Fibroblast of skin of left biceps (primary cell): ENCODE measurements at places on chromosomes 16 and 17.
A peak's percentile ranks its signal among the peaks of the same experiment; 100 is the strongest.

DNA sequence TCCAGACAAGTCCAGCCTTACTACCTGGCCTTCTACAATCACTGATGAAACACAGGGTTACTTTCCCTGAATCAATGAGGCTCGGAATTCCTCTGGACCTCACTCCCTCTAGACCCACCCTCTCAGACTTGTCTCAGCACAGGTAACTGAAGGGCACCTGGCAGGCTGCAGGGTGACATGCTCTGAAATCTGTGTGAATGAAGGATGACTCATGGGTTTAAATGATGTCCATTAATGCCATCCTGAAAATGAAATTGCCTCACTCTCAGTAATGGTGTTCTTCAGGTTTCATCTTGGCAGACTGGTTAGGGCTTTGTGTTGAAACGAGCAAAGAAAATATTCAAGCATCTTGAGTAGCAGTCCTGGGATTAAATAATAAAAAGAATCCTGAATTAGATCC, 134.4 kb downstream of the MAF start:
- no peak for DNase-seq

DNA sequence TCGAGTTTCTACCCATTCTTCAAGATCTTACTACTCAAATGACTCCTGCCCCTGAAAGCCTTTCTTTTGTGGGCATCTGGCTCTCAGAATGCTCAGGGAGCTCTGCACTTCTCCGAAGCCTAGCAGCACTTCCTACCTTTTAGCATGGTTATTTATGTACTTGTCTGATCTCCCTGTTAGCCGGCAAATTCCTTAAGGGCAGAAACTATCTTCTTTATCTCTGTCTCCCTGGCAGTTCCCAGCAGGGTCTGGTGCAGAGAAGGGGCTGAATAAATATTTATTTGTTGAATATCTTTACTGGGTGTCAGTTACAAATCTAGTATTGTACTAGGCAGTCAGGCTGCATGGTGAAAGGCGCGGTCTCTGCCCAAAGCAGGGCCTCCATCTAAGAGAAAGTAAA, 30.7 kb downstream of the TMEM132E start:
- no peak for DNase-seq

- no peak for DNase-seq
These were observed 179.3 kb upstream of the CIBAR2 start for GRCh38 chr16:85291302-85292148.

DNA sequence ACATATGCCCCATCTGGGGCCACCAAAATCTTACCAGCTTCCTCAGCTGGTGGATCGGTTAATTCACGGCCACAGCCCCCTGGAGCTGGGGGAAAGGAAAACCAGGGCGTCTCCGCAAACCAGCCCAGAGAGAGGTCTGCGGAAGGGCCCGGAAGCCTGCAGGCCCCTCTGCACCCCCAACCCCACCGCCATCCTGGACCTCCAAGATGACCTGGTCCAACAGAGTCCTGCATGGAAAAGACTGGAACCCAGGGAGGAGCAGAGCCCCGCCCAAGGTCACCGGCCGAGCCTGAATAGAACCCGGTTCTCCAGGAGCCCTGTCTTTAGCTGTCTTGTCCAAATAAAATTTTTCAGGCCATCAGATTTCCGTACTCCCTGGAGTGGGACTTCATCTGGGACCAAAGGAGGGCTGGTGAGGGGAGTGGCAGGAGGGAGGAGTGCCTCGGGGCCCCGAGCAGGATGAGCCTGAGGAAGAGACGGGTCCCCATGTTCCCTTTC, 37.4 kb upstream of the NDRG4 start:
- DNase-seq = no peak

- DNase-seq = no peak
These were observed 334.7 kb downstream of the SOX9 start for GRCh38 chr17:72455562-72455961.

GRCh38 chr17:77036136-77036840, 104.5 kb upstream of the SEC14L1 start:
- DNase-seq = no peak

GRCh38 chr16:22635801-22636200, 125.1 kb downstream of the NPIPB5 start:
- DNase-seq = no peak

DNA sequence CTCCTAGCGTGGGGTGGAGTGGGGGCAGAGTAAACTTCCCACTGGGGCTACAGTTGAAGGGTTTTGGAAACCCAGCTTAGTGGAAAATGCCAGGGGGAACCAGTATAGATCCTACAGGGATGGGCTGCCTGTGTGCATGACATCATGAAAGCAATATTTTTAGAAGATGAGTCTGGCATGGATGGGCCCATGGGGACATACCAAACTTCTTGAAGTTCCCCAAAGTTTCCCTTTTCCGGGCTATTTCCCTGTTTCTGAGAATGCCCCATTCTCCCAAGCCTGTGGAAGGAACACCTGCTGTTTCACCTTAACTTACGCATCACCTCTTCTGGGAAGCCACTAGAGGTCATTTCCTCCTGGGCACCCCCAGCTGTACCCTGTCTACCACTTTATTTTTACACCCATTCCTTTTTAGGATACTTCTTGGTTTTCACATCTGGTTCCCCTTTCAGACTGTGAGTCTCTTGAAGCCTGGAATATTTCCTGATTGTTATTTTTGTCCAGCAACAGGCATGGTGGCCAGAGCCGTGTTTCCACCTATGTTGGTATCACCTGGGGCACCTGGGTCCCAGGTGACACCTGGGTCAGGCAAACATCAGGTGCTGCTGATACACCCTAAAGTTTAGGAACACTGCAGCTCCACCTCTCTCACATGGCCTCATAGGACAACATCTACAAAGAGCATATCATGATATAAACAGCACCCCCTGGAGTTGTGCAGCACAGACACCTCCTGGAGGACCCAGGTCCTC, 9.8 kb downstream of the SOCS3 start:
- DNase-seq = no peak

- DNase-seq = no peak
These were observed 60.7 kb downstream of the CLEC16A start for GRCh38 chr16:11004973-11005610.

- DNase-seq = no peak
These were observed 8.0 kb downstream of the PRSS41 start for GRCh38 chr16:2806286-2806685.

DNA sequence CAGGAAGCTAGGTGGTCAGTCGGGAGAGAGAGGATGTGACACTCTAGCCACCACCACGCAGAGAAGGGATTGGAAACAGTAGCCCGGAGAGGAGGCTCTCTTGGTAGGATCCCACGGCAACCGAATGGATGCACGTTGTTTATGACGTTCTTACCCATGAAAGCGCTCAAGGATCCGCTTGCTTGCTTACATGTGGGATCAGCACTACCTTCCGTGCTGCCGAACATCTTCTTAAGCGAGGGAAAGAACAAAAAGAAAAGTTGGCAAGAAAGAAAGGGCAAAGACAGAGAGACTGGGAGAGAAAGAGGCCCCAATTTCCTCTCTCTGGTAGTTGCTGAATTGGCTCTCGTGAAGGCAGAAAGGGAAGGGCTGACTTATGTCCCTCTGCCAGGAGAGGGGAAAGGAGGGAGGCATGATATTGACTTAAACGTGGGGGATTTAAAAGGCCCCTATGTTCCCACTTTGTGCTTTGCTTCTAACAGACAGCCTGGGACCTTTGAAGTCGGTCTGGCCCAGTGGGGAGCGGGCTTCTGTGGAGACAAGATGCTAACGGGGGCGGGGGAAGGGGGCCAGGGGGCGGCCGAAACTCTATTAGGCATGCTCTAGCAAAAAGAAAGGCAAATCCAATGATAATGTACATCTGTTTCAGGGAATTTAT, 35.4 kb downstream of the SNX20 start:
- DNase-seq = no peak

- peak; percentile 28 for DNase-seq
These were observed 56.6 kb downstream of the DUSP14 start for GRCh38 chr17:37546302-37546701.

DNA sequence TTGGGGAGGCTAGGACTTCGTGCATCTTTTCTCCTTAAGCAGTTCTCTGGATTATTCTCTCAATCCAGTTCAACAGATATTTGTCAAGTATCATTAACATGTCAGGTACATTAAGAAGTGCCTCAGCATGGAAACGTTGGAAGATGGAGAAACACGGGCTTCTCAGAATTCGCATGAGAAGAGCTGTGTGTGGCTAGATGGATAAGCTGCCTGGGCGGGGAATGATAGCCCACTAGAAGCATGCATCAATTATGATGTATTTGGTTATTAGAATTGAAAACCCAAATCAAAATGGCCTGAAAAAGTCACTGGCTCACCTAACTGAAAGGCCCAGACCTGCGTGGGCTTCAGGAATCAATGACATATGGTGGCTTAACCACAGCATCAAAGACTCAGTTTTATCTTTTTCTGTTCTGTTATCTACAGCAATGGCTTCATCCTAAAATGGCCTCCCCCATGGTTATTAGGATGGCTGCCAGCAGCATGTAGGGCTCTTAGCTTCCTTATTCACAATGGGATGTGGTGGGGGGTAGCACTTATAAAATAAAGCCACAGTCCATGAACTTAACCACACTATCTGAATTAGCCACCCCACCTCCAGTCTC, 43.9 kb downstream of the MMD start:
- DNase-seq = no peak

DNA sequence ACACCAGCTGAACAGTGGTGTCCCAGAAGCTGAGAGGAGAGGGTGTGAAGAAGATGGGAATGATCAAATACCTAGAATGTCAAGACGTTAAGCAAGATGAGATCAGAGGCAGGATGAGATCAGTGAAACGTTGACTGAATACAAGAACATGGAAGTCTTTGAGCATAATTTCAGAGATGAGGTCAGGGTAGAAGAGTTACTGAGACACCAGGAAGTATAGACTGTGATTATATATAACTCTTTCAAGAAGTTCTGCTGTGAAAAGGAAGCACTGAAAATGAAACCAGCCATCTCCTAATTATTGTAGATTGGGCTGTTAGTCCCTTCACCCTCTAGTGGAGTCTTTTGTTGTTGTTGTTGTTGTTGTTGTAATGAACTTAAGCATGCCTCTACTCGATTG, 9.1 kb downstream of the SHCBP1 start:
- no peak for DNase-seq

GRCh38 chr17:77212081-77212832, 71.5 kb downstream of the SEC14L1 start:
- no peak for DNase-seq

DNA sequence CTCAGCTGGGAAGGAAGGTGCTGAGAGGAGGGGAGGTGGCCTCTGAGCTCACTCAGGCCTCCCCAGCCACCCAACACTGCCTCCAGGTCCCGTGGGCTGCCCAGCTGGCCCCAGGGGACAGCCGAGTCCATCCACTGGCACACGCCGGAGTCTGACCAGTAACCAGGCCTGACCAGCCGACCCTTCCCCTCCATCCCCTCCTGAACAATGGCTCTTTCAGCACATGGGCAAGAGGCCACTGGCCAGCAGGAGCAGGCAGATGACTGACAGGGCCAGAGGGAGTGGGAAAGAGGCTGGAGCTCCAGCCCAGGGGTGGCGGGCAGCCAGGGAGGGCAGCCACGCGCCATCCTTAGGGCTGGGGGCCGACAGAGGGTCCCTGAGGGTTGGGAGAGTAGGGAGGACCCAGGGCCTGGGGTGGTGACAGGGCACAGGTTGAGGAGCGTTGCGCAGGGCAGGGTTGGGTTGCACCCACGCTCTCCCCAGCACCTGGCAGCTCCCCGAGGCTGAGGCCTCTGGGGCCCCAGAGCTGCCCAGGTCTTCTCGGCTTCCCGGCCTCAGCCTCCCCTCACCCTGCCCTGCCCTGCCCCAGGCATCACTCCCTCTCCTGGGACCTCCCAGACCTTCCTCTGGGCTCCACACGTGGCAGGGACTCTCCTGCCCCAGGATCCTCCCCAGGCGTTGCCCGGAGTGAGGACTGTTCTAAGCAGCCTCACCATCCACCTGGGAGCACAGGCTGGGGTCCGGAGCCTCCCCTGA, 20.2 kb upstream of the SLC38A10 start:
- DNase-seq = no peak

DNA sequence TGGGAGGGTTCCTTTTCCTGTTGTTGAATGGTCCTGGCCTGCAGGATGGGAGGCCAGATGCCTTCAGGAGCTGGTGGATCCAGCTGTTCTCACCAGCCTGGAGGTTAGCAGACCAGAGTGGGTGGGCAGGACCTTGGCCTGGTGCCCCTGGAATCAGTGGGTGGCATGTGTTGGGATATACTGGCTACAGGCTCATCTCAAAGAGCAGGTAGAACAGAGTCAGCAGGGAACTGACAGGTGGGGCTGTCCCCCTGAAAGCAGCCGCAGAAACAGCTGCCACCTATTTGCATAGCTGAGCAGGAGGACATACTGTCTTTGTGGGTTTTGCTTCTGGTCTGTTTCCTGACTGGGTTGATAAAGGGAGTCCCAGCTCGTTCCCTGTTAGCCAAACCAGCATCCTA, 144.1 kb downstream of the RAB11FIP4 start:
- DNase-seq = no peak

GRCh38 chr17:79914813-79915740, 75.8 kb upstream of the CBX4 start:
- no peak for DNase-seq

DNA sequence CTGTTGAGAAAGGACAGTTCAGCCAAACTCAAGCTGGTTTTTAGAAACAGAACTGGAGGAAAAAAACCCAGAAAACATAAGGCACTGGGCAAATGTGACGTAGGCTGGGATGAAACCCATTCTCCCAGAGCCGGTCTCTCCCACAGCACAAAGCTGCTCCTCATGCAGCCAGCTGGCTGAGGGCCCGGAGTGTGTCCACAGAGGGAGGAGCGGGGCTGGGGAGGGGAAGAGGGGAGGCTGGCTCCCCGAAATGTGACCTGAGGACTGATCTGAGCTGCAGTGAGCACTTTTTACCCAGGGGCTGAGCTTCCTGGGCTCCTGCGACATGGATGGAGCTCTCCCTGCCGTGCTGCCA, 20.8 kb downstream of the FOXF1 start:
- no peak for DNase-seq

- no peak for DNase-seq
These were observed 2.6 kb upstream of the PITPNC1 start for GRCh38 chr17:67374329-67375053.

DNA sequence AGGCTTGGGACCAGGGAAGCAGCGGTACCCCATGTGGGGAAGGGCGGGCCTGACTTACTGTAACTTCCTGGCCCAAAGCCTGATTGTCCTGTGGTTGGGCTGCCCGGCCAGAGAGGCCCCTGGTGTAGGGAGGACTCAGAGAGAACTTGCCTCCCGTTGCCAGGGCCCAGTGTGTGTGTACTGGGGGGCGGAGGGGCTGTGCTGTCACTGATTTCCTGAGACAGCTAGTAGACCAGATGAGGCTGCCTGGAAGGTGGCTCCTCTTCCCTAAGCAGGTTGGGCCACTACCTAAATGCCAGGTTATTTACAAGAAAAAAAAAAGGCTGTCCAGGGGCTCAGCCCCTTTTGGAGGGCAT, 16.7 kb downstream of the SOCS3 start:
- DNase-seq = no peak

- no peak for DNase-seq
These were observed 541 bp downstream of the VKORC1 start for GRCh38 chr16:31094088-31094423.
